ENCODE measurements at places on chromosomes 6 and 20. TPM values are rescaled to one million over a fixed set of nuclear protein-coding genes. Genes with fewer than 3 reads are reported as not detected.

Gene RRAGD
- 9.5 TPM for total RNA-seq

Gene TREM1
- not detected for total RNA-seq

Gene SYCP2
- 7.6 TPM for total RNA-seq

Gene VIP
- not detected for total RNA-seq

Gene HRH3
- total RNA-seq, result not detected

Gene FAM162B
- total RNA-seq, result not detected

Gene SNAI1
- total RNA-seq, result 0.51 TPM

Gene LINC00237
- not detected for total RNA-seq

Gene CALHM5
- total RNA-seq, result not detected

Gene RCAN2
- total RNA-seq, result 6.4 TPM

Gene ADGRG6
- total RNA-seq, result not detected

Gene FABP7
- total RNA-seq, result not detected

Gene SLC22A2
- not detected for total RNA-seq

Gene ANKRD6
- 3.8 TPM for total RNA-seq

Gene BMP7
- 0.80 TPM for total RNA-seq

Gene PKIG
- 3.9 TPM for total RNA-seq

Gene C6orf120
- total RNA-seq, result 21.9 TPM

Gene PIGU
- total RNA-seq, result 20.5 TPM

Gene RAB44
- total RNA-seq, result 0.12 TPM

Gene DOP1A
- total RNA-seq, result 17.4 TPM
